ENCODE measurements at places on chromosomes 7 and 10. TPM values are rescaled to one million over a fixed set of nuclear protein-coding genes. Genes with fewer than 3 reads are reported as not detected.
A peak's percentile ranks its signal among the peaks of the same experiment; 100 is the strongest.

DNA sequence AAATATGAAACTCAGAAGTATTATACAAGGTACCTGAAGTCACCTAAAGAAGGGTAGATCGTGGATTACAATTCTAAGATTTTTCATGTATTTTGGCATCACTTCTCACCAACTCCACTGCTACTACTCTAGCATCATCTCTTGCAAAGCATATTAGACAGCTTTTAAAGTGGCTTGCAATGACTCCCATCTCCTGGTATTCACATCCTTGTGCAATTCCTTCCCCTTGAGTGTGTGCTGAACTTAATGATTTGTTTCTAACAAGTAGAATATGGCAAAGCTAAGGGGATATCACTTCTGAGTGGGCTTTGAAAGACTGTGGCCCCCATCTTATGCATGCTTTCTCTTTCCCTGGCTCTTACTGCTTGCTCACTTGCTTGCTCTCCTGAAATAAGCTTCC, 280.2 kb downstream of the SNX13 start:
- no peak for DNase-seq
- no peak overlapping the region for H3K4me3 ChIP-seq
- no peak overlapping the region for H3K27ac ChIP-seq
- no peaks in the 10 kb centered on the region for H3K36me3 ChIP-seq

- no peak overlapping the region for H3K4me3 ChIP-seq
- H3K27me3 ChIP-seq = peaks cover 41% of the 10 kb centered on the region
- H3K4me1 ChIP-seq = peaks cover 8% of the 10 kb centered on the region
Observed at GRCh38 chr10:128221807-128222206, 95.6 kb upstream of the MKI67 start.

DNA sequence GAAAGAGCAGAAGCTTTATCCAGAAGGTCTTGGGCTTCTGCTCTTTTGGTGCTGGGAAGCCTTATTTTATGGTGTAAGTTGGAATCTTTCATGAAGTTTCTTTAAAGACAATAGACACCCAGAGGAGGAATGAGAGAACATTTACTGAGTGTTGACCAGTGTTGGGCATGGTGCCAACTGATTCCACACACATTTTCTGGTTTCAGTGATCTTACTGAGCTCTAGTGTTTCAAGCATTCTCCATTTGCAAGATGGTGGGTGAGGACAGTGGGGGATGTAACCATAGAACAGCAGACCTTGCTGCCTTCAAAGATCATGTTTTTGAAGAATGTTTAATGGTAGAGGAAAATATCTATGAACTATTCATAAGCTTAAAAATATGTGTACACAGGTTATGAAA, 114.6 kb downstream of the LRMDA start:
- H3K27me3 ChIP-seq = peaks cover 4% of the 10 kb centered on the region
- H3K36me3 ChIP-seq = no peaks in the 10 kb centered on the region
- H3K27ac ChIP-seq = no peak overlapping the region

DNA sequence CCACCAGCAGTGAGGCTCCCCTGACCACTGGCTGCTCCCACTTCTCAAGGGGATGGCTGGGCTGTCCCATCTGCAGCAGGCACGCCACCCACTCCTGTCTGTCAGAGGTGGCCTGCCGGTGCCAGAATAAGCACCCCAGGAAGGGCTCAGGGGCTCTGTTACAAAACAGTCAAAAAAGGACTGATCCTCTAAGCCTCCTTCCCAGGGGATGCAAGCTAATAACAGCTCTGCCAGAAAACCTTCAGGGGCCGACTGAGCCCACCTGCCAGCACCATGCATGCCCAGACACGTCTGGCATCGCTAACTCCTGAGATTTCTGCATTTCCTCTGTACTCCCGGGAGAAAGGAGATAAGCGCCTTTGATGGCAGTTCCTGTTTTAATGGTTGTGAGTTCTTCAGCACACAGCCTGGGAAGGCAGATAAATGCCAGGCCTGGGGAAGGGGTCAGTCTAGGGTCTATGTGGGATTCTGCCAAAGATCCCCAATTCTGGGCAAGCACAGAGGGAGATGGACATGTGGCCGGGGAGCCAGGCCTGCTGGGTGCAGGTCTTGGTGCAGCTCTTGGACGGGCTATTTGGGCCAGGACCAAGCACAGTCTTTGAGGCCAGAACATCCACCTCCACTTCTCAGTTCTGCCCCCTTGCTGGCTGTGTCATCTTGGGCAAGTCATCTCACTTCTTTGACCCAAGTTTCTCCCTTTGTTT, 128.4 kb downstream of the ARHGAP22 start:
- no peak overlapping the region for H3K27ac ChIP-seq
- H3K36me3 ChIP-seq = no peaks in the 10 kb centered on the region
- H3K4me1 ChIP-seq = no peaks in the 10 kb centered on the region

- H3K4me3 ChIP-seq = peak overlapping the region; percentile 86
- peak overlapping the region; percentile 91 for H3K27ac ChIP-seq
- H3K36me3 ChIP-seq = peaks cover 7% of the 10 kb centered on the region
- H3K4me1 ChIP-seq = peaks cover 44% of the 10 kb centered on the region
- peak; percentile 82 for DNase-seq
Observed at GRCh38 chr10:73997461-73997786, 492 bp upstream of the VCL start.

DNA sequence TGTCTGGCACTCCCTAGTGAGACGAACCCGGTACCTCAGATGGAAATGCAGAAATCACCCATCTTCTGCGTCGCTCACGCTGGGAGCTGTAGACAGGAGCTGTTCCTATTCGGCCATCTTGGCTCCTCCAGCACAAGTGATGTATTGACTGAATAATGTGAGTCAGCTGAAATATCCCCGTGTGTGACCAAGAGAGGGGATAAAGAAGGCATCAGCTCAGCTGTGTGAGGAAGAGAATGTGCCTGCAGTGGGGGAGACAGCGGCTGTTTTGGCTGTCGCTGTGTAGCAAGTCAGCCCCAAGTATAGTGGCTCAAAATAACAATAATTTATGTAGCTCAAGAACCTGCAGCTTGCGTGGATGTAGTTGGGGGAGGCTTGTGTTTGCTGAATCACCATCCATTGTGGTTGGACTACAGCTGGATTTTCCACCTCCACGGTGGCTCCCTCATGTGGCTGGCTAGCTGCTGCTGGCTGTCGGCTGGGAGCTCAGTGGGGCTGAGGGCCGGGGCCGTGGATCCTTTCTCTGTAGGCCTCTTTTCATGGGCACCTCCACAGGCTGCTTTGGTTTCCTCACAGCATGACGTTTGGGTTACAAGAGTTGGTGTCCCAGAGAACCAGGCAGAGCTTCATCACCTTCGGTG, 434.5 kb downstream of the CCSER2 start:
- no peak overlapping the region for H3K4me3 ChIP-seq
- no peaks in the 10 kb centered on the region for H3K27me3 ChIP-seq
- H3K36me3 ChIP-seq = no peaks in the 10 kb centered on the region
- DNase-seq = no peak

- H3K27ac ChIP-seq = no peak overlapping the region
- DNase-seq = no peak
- no peaks in the 10 kb centered on the region for H3K4me1 ChIP-seq
- H3K27me3 ChIP-seq = no peaks in the 10 kb centered on the region
Observed at GRCh38 chr7:108167460-108167859, 37.3 kb upstream of the LAMB4 start.

DNA sequence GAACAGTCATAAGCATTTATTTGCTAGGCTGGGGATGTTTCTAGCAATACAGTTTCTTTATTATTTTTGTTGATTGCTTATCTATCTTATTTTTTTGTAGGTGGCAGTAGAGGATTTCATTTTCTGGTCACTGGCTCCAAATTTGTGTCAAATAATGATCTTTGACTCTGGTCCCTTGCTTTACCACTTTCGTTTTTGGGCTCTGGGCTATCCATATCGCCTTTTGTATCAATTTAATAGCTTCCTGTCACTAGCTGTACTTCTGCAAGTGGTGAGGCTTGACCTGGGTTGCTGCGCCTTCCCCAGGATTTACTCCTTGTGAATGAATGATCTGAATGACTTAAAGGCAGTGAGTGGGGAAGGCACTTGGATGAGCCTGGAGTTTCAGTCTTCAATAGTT, 48.4 kb downstream of the MDFIC start:
- H3K27me3 ChIP-seq = no peaks in the 10 kb centered on the region
- DNase-seq = no peak
- peak overlapping the region; percentile 36 for H3K4me3 ChIP-seq
- H3K36me3 ChIP-seq = peaks cover 18% of the 10 kb centered on the region

DNA sequence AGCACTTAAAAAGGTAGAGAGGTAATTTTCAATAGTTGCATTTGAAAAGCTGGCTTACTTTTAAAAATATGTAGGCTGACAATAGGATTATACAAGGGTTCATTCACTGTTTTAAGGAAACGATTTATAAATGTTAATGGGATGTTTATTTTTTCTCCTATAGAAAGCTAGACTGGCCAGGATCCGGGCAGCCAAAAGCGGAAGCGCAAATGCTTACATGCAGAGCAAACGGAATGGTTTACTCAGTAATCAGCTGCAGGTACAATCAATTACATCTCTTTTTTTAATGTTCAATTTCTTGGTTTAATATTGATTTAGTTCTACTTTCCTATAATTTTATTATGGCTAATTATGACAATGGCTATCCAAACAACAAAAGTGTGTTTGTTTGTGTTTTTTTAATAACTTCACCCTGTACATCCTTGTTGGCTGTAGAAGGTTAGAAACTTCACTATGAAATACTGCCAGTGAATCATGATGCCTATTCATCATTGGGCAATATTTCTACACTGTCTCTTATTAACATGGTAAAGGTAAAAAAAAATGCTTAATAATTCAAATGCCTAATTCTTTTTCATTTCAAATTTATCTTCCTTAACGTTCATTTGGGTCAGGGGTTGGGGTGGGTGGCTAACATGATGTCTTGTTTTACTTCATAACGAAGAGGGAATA, 116.4 kb downstream of the TSPAN12 start:
- H3K4me3 ChIP-seq = no peak overlapping the region
- peaks cover 2% of the 10 kb centered on the region for H3K27me3 ChIP-seq
- H3K27ac ChIP-seq = no peak overlapping the region
- no peaks in the 10 kb centered on the region for H3K4me1 ChIP-seq
- DNase-seq = no peak

GRCh38 chr7:85708221-85708620, 521.4 kb upstream of the SEMA3D start:
- H3K36me3 ChIP-seq = no peaks in the 10 kb centered on the region
- no peaks in the 10 kb centered on the region for H3K4me1 ChIP-seq
- H3K4me3 ChIP-seq = no peak overlapping the region
- no peak for DNase-seq

GRCh38 chr10:63376560-63377304, 89.0 kb downstream of the JMJD1C start:
- peaks cover 15% of the 10 kb centered on the region for H3K4me1 ChIP-seq
- peak overlapping the region; percentile 14 for H3K4me3 ChIP-seq
- no peak for DNase-seq
- peaks cover 12% of the 10 kb centered on the region for H3K36me3 ChIP-seq
- H3K27me3 ChIP-seq = no peaks in the 10 kb centered on the region
- H3K27ac ChIP-seq = no peak overlapping the region

The HOXA4 gene
- total RNA-seq = not detected

The CALU gene
- 28.2 TPM for total RNA-seq

The ANKRD26 gene
- total RNA-seq = 10.7 TPM

The MUC3A gene
- total RNA-seq = not detected

The TWIST1 gene
- total RNA-seq = 0.63 TPM

All from activated CD8-positive, alpha-beta memory T cell treated with anti-CD3 and anti-CD28 coated beads, Interleukin-2, amount 10 ng/mL, durations not matched to agents 7 days and 5 days (primary cell).